ENCODE measurements at places on chromosomes 5 and 9.

GRCh38 chr9:134371731-134372130 lies 45.5 kb downstream of the RXRA start:
- no peak for DNase-seq

DNA sequence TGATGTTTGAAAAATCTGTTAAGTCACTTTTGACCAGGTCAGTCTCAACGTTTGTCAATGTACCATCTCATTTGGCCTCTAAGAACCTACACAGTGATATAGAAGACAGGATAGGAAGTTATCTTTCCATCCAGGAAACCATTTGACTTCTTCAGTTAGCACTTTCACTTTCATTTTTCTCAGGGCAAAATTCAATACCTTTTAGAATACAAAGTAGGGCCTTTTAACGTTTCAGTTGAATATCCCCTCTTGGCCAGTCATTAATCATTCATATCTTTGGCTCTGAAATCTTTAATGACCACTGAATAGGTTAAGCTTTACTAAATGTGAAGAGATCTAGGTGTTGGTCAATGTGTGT lies 101.1 kb upstream of the GNAQ start:
- no peak for DNase-seq

GRCh38 chr5:126368239-126368812 lies 54.9 kb upstream of the GRAMD2B start:
- no peak for DNase-seq

DNA sequence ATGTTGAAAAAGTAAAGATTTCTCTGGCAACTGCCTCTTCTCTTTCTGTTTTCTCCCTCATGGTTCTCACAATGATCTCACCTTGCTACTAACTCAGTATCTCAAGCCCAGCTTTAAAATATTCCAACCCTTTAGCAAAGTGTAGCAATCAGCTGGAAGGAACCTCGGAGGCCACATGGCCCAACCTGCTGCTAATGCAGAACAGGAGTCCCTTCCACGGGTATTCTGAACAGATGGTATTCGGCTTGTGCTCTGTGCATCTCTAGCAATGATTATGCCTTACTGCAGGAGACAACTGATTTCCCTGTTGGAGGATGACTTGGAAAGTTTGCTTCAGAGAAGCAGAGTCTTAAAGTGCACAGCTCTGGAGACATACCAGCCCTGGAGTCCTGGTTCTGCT lies 151.8 kb upstream of the PPP1R2B start:
- DNase-seq, result no peak

DNA sequence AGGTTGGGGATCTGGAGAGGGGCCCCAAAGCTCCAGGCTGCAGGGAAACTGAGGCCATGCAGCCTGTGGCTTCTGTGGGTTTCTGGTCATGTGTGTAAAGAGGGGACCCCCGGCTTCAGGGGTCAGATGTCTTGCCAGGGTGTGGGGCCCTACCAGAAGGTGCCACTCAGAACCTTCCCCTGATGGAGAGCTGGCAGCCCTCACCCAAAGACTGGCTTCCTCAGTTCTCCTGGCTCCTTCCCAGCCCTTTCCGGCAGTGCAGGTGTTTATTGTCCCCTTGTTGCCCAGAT lies 11.6 kb upstream of the LAMC3 start:
- no peak for DNase-seq

DNA sequence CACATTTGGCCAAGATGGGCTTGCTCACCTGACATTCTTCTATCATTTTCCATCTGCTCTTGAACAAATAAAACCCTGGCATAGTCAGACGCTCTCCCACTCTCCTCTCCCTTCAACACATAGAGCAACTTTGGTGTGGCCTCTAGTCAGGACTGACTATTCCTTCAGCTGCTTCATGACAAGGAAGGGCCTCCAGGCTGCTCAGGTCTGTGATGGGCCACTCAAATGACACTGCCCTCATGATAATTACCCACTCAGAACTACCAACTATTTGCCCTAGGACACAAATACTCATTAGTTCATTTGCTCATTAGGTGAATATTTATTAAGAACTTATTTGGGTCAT lies 376.3 kb downstream of the SEMA5A start:
- no peak for DNase-seq

DNA sequence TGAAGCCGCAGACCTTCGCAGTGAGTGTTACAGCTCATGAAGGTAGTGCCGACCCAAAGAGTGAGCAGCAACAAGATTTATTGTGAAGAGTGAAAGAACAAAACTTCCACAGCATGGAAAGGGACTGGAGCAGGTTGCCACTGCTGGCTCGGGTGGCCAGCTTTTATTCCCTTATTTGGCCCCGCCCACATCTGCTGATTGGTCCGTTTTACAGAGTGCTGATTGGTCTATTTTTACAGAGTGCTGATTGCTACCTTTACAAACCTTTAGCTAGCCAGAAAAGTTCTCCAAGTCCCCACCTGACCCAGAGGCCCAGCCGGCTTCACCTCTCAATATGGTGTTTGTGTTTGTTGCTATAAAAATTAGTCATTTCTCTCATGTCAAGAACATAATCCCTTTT lies 49.7 kb downstream of the RECK start:
- DNase-seq, result no peak

GRCh38 chr5:158928404-158928803 lies 171.3 kb downstream of the EBF1 start:
- DNase-seq, result no peak

GRCh38 chr9:37290940-37291485 lies 131.5 kb upstream of the GRHPR start:
- peak; percentile 37 for DNase-seq

DNA sequence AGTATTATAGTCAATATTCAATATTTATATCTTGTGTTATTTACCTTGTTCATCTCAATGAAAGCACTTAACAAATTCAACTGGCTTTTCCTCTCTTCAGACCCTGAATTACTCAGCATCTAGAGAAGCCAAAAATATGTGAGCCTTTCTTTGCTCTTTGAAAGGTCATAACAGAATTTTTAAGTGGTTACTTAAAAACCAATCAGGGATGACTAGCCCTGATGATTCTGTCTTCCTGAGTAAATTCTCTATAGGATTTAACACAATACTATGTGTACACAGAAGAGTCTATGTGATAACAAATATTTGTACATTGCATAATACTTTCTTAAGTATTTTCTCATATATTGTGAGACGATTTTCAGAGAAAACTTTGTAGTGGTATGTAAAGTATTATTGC lies 546.3 kb downstream of the MAT2B start:
- DNase-seq, result peak; percentile 7

DNA sequence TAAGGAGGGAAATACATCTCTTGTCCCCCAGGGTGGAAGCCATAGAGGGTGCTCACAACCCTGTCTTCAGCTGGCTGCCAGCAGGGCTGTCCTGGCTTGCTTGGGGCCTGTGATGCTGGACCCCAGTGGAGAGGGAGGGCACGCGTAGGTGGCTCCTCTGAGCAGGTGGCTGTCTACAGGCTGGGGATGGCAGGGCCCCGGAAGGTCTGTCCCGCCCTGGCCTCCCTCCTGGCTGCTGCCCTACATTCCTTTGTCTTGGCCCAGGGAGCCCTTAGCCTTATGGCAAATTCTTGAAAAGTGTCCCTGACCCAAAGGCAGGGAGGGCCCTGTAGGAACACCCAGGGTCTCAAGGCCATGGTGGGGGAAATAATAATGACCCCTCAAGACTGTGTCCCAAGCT lies 224.4 kb downstream of the HSPA4 start:
- DNase-seq, result no peak

- DNase-seq, result peak; percentile 44
These were observed 48.1 kb upstream of the RIOK2 start for GRCh38 chr5:97231025-97231636.

DNA sequence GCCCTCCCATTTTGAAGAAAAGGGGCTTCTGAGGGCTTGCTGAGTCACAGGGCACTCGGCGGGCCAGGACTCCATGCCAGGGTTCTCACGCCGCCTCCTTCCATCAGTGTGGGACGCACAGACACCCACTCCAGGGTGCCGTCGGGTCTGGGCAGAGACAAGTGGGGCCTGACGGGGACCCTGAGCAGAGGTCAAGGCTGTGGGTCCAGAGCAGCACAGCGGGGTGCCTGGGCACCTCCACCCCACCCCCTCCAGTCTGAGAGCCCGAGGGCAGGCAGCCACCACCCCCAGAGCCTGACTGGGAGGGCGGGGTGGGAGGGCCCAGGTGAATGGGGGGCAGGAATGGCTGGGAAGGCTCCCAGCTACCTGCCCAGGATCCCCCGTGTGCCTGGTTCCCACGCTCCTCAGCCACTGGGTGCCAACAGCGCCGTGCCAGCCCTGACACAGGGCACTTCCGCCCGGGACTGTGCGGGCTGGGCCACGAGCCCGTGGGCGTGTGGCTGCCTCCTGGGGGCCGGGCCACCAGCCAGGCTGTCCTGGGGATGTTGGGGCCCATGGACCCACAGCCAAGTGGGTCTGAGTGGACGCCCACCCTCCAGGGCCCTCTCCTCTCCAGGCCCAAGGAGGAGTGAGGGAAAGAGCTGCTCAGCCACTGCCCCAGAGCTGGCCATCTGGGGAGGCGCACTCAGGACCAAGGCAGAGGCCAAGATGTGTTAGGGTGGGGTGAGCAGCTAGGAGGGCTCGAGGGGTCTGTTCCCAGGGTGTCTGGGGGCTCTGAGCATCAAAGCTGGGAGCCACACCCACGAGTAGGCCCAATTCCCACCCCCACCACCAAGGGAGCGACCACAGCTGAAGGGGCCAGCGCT lies 10.1 kb upstream of the NRARP start:
- no peak for DNase-seq

GRCh38 chr9:132146039-132146438 lies 15.8 kb upstream of the NTNG2 start:
- DNase-seq, result no peak

DNA sequence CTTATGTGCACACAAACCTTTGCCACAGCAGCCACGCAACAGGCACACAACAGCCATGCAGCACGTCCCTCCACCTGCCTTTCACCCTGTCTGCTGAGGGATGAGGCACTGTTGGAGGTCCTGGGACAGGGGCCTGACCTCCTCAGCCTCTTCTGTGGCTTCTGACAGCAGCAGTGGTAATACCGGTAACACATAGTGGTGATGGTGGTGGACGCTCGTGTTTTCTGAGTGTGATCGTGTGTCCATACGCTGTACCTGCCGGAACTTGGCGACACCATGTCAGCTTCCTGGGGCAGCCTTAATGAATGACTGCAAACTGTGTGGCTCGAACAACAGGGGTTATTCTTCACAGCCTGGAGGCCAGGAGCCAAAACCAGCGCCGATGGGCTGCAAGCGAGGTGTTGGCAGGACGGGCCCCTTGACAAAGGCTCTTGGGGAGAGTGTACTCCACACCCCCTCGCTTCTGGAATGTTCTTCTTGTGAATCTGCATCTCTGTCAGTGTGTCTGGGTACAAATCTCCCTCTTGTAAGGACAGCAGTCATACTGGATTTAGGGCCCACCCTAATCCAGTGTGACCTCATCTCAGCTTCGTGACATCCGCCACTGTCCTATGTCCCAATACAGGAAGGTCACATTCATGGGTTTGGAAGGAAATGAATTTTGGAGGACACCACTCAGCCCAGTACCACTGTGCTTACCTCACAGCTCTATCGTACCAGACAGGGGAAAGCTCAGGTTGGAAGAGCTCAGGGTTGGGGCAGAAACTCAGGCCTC lies 55.3 kb upstream of the EXOC3 start:
- no peak for DNase-seq

- no peak for DNase-seq
These were observed 49.7 kb downstream of the NNT start for GRCh38 chr5:43652537-43653302.

GRCh38 chr9:38250279-38251035 lies 142.0 kb upstream of the ALDH1B1 start:
- no peak for DNase-seq

All from AG04449 (cell line).